Neural progenitor cell (in vitro differentiated cells): ENCODE measurements at places on chromosomes 11 and 22.

GRCh38 chr22:40826984-40827741 lies 8.0 kb upstream of the SLC25A17 start:
- DNase-seq, result no peak

DNA sequence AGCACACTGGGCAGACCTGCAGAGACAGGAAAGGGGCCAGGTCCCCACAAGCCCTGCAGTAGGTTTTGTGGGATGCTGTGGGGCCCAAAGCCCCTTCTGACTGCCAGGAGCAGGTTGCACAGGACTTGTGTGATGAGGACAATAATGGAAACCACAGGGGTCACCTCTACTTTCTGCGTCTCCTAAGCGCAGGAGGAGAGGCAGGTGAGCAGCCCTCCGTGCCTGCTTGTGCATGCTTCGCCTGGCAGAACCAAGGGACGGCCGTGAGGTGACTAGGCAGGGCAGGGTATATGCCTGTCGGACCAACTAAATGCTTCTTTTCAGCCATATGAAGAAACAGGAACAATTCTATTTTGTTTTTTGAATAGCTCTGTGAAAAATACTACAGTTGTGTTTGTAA lies 77.9 kb upstream of the PITPNB start:
- no peak for DNase-seq

- no peak for DNase-seq
These were observed 5.5 kb downstream of the OSM start for GRCh38 chr22:30261134-30261533.

DNA sequence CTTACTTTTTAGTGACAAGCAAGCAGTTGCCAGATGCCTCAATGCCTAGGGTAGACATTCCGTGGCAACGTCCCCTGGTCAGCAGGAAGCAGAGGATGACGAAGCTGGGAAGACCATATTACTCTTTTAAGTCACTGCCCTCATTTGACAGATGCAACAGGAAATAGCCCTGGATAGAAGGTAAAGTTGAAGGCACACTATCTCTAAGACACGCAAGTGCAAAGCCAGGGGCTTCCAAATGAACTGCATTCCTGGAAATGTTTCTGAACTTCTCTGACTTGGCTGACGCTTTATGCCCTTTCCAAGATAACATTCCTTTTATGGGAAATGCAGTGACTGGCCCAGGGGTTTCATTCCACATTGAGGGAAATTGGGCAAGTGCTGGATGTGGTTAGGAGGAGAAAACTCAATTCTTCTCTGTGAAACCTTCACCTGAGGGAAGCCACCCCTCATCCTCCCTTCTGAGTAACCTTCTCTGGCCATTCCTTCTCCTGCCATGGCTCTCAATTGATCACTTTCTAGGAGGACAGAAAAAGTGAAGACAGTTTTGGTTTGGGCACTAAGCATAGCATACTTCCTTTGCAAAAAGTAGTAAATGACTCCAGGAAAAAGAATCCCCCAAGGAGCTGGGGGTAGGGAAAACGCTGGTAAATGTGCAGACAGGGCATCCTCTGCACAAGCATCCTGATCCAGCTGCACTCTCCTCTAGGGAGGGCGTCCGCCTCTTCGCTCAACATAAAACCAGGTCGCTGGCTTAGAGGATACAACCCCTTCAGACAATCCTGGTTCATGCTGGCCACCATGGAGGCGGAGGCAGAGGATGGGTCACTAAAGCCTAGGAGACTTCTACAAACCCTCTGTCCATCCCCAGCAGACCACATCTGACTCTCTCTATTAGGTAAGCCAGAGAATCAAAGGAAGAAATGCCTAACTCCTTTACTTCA lies 14.5 kb downstream of the PCSK7 start:
- DNase-seq, result no peak

- no peak for DNase-seq
These were observed 118.1 kb downstream of the BARX2 start for GRCh38 chr11:129493746-129494145.

DNA sequence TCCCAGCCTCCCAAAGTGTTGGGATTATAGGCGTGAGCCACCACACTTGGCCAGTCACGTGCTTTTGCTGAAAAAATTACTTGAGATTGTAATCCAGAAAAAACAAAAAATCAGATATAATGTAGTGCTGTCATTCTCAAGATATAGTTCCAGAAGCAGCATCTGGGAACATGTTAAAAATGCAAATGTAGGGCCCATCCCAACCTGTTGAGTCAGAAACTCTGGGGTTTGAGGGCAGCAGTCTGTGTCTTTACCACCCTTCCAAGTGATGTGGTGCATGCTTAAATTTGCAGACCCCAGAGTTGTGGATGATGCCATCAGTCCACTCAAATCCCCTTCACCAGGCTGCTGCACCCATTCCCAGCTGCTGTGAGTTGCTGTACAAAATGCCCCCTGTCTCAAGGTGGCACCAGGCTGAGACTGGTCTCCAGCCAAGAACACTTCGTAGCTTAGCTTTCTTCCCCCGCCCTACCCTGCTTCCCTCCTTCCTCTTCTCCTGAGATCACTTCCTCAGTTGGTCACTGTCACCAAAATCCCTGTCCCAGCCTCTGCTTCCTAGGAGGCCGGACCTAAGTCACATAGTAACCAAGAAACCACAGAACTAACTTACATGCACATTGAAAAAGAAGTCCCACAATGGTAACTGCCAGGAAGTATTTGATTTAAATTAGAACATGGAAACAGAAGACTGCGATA lies 18.2 kb upstream of the ARRB1 start:
- DNase-seq, result no peak

GRCh38 chr11:96621161-96621560 lies 231.3 kb downstream of the JRKL start:
- DNase-seq, result no peak

- no peak for DNase-seq
These were observed 28.1 kb upstream of the COMT start for GRCh38 chr22:19913337-19913936.

DNA sequence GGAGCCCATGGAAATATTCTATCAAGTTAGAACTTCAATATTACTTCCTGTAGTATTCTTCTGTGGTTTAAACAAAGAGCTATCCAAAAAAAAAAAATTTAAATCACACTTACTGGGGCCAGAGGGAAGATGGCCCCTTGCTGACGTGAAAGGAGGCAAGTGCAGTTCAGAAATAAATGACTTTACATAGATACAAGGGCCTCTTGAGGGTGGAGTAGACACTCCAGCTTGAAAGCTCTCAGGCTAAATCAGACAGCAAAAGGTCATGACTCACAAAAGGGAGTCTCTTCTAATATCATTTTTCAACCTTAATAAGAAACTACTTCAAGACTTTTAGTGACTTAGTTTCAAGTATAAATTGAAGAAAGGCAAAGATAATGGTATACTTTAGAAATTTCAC lies 1160.3 kb downstream of the FAM181B start:
- DNase-seq, result no peak

- no peak for DNase-seq
These were observed 123.9 kb downstream of the MRTFA start for GRCh38 chr22:40512426-40513136.
